ENCODE measurements at places on chromosomes 4 and X.
A peak's percentile ranks its signal among the peaks of the same experiment; 100 is the strongest.

DNA sequence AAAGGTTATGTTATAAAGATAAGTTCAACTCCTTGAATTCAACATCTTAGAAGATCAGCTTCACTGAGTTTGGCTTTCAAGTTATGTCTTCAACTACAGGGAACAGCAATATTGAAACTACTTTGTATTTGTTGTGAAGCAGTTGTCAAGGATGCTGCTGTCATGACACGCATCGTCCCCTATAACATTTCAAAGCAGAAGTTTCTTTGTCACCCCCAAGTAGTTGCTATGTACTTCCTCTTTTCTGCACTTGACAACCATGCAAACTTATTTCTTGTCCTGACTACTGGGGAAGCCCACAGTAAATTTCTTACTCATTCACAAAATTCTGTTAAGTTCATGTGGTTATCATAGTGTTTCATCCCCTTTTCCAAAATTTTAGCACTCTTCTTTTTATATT lies 14.3 kb downstream of the ANTXR2 start:
- no peak for DNase-seq

GRCh38 chrX:84340968-84341367 lies 153.0 kb upstream of the RPS6KA6 start:
- DNase-seq = no peak

- DNase-seq = no peak
Observed at GRCh38 chr4:74537459-74537858, 92.5 kb downstream of the AREG start.

- no peak for DNase-seq
Observed at GRCh38 chr4:165203541-165204461, 3.6 kb upstream of the KLHL2 start.

DNA sequence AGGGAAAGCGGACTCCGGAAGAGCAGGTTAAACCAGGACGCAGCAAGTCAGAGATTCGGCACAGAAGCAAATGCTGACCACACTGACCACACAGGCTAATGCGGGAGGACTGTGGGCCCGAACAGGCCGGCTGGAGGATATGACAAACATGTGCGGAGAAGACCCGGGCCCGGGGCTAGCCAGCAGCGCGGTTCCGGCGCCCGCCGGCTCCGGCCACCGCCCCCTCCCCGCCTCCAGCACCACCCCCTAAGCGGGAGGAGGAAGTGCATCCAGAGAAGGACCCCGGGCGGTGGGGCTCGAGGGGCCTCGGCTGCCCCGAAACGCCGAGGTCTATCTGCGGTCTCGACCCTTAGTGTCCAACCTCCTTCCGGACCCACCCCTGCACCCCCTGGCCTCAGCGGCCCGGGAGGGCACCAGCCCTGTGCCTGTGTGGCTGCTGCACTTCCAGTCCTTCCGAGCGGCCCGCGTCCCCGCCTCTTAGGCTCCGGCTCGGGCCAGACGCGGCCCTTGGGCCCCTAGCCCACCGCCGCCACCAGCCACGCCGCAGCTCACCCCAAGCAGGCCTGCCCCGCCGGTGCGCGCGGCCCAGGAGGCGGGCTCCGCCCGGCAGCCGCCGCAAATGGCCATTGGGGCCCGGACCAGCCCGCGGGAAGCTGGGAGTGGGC lies 2.1 kb downstream of the ELOVL6 start:
- DNase-seq = peak; percentile 68
